ENCODE measurements at places on chromosomes 1 and 21.

DNA sequence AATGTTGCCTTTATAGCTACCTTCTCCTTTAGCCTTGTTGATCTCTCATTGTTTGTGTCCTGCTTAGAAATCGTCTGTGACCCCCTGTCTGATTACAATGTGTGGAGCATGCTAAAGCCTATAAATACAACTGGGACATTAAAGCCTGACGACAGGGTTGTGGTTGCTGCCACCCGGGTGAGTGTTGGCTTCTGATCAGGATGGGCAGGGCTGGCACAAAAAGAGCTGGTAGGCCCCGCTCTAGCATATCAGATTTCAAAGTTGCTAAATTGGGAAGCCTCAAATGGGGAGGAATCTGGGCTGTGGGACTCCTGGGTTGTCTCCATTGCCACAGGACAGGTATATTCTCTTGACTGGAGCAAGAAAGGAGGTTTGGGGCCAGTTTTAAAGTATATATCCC, 8.4 kb downstream of the NCSTN start:
- DNase-seq: no peak

- no peak for DNase-seq
Measured at GRCh38 chr1:31266547-31266946, 26.9 kb upstream of the NKAIN1 start.

- no peak for DNase-seq
Measured at GRCh38 chr1:14897997-14898645, 255.4 kb upstream of the TMEM51 start.

GRCh38 chr1:215111916-215112315, 29.4 kb downstream of the KCNK2 start:
- no peak for DNase-seq

DNA sequence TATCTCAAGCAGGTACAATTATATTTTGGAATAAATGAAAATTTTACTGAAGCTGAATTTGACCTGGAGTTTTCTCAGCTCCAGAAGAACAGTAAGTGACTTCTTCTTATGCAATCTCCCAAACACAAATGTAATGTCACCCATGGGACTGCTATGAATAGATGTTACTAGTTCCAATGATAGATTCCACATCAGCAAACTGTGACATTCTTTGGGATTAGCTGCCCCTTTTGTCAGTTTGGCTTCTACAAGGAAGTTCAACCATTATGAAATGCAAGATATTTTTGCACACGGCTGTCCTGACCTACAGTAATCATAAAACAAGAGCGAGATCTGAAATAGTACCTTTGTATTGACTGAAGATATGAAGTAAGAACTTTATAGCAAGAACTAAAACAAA, 27.8 kb upstream of the TSNAX start:
- no peak for DNase-seq
